ENCODE measurements at places on chromosomes 4 and X. TPM values are rescaled to one million over a fixed set of nuclear protein-coding genes. Genes with fewer than 3 reads are reported as not detected.

DUSP9 gene
- polyA plus RNA-seq = not detected

CYSLTR1 gene
- polyA plus RNA-seq = 1.1 TPM

CDKL2 gene
- polyA plus RNA-seq = 30.2 TPM

NLGN3 gene
- polyA plus RNA-seq = 16.4 TPM

MTNR1A gene
- not detected for polyA plus RNA-seq

NSG1 gene
- 1,066 TPM for polyA plus RNA-seq

VCX3A gene
- not detected for polyA plus RNA-seq

IBSP gene
- 0.62 TPM for polyA plus RNA-seq
